Epithelial cell of esophagus (primary cell): ENCODE measurements at places on chromosomes 3 and 15.

- DNase-seq = no peak
Measured at GRCh38 chr3:87625876-87626275, 349.5 kb upstream of the POU1F1 start.

DNA sequence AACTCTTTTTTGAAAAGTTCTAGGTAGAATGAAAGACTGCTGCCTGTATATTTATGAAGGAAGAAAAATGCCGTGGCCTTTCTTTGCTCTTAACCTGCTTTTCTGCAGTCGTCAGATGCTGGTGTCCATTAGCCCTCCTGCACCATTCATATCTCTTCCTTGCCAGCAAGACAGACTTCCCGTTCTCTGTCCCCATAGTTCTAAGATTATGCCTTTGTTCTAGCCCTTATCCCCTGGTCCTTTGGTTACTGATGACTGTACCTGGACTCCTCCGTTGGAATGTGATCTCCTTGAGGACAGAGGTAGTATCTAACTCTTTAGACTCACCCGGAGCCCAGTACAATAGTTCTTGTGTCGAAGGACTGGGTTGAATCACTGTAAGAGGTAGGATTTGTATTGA is 16.8 kb downstream of the ABHD17C start:
- DNase-seq = no peak

- no peak for DNase-seq
Measured at GRCh38 chr15:63909819-63910437, 76.2 kb upstream of the HERC1 start.

DNA sequence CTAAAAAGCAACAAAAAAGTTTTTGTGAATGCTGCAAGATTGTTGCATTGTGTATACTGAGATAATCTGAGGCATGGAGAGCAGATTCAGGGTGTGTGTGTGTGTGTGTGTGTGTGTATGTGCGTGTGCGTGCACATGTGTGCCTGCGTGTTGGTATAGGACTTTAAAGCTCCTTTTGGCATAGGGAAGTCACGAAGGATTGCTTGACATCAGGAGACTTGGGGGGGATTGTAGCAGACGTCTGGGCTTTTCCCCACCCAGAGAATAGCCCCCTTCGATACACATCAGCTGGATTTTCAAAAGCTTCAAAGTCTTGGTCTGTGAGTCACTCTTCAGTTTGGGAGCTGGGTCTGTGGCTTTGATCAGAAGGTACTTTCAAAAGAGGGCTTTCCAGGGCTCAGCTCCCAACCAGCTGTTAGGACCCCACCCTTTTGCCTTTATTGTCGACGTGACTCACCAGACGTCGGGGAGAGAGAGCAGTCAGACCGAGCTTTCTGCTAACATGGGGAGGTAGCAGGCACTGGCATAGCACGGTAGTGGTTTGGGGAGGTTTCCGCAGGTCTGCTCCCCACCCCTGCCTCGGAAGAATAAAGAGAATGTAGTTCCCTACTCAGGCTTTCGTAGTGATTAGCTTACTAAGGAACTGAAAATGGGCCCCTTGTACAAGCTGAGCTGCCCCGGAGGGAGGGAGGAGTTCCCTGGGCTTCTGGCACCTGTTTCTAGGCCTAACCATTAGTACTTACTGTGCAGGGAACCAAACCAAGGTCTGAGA is 4.7 kb downstream of the BHLHE40 start:
- peak; percentile 85 for DNase-seq

DNA sequence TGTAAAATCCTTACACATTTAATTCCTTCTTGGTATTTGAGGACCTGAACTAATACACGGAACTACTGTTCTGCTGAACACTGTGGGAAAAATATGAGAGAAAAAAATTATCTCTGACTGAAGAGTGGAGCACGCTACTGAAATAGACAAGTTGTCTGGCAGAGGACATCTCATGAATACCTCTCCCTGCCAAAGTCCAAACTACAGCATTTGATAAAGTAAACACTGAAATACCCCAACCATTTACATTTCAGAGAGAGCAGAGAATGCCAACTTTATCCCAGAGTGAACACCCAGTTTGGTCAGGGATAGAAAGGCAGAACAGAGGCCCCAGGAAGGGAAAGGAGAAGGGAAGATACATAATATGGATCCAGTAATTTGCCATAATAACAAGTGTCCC is 920.7 kb downstream of the SQOR start:
- DNase-seq = no peak

- no peak for DNase-seq
Measured at GRCh38 chr15:70385052-70385451, 287.3 kb upstream of the TLE3 start.

DNA sequence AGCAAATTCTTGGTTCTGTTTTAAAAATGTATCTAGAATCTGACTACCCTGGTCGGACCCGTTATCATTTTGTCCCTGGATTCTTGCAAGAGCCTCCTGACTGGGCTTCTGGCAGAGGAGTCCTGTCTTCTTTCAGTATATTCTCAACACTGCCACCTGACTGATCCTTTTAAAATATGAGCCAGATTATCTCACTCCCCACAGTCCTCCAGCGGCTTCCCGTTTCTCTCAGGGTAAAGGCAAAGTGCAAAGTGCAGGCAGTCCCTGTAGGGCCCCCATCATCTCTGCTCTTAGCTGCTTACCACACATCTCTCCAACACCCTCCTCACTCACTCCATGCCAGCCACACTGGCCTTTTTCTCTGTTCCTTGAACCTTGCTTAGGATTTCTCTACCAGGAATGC is 28.4 kb downstream of the CRTC3 start:
- DNase-seq = no peak

DNA sequence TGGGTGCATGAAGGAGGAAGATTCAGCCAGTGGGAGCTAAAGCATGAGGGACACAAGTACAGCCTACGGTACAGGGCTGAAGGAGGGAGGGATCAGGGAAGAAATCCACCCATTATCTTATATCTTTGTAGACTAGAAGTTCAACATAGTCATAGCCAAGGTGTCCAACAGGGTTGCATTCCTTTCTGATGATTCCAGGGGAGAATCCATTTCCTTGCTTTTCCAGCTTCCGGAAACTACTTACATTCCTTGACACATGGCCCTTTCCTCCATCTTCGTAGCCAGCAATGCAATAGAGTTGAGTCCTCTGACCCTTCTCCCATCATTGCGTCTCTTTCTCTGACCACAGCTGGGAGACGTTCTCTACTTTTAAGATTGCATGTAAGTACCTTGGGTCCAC is 471.0 kb upstream of the SEMA6D start:
- DNase-seq = peak; percentile 58

DNA sequence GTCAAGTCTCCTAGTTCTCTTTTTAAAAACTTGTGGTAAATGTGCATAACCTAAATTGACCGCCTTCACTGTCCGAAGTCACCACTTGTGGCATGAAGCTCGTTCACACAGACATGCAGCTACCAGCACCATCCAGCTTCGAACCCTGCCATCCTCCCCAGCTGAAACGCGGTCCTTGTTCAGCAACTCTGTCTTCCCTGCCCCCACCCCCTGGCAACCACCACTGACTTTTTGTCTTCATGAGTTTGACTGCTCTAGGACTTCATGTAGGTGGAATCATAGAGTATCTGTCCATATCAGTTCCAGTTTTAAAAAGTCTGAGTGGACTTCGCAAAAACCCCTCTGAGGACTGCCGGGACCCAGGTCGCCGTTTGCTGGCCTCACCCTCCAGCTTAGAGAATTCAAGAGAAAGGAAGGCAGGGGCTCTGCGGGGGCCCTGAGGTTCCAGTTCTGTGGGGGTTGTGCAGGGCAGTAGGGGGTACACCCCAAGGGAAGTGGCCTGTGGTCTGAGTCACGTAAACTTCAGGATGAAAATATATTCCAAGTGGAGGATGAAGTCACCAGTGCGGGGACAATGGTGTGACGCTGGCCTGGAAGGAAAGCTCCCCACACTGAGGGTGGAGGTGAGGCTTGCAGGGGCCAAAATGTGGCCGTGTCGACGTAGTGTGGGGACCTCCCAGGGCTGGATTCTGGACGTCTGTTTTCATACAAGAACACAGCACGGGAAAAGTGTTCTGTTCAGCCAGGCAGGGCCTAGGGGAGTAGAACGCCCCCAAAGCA is 67.6 kb downstream of the ABTB1 start:
- DNase-seq = no peak

DNA sequence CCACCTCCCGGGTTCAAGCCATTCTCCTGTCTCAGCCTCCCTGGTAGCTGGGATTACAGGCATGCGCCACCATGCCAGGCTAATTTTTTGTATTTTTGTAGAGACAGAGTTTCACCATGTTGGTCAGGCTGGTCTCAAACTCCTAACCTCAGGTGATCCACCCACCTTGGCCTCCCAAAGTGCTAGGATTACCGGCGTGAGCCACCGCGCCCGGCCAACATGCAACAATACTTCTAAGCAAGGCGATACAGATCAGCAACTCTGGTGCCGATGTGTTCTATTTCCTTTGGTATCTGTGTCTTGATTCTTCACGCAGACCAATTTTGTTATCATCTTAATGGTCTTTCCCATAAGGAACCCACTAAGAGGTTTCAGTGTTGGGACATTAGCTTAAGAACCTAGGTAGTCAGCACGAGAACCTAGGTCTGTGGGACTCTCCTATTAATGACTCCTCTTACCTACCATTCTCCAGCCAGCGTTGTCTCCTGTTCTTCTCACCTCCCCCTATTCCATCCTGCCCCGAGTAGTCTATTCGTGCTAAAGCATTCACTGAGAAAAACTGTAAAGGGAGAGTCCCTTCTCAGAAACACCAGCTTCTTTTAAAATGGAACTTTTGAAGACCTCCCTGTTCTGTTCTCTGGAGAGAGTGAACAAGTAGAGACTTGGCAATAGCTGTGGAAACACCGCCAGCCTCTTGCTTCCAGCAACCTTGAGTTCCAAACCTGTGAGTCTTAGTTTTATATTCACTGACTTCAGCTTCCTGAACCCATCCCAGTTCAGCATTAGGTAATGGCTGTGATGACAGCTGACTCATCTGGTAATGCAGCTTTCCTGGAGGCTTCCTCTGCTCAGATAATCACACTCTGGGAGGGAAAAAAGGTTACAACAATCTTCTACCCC is 61.2 kb downstream of the TSC22D2 start:
- peak; percentile 99 for DNase-seq

- DNase-seq = no peak
Measured at GRCh38 chr3:30686799-30687198, 80.4 kb downstream of the TGFBR2 start.

GRCh38 chr15:40955141-40955903 is 2.1 kb downstream of the CHAC1 start:
- no peak for DNase-seq

DNA sequence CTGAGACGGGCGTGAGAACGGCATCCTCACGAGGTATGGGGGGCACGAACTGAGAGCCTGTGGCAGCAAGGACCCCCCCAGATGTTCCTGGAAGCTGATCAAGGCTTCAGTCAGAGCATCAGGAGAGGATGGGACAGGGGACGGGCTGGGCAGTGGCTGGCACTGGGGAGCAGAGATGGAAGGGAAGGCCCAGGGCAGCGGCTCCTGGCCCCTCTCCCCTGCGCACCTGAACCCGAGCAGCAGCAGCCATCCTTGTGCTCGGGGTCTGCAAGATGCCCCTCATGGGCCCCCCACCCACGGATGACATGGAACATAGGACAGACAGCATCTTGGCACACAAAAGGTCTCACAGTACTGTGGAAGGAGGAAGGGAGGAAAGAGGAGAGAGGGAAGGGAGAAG is 51.3 kb downstream of the DHX30 start:
- DNase-seq = no peak

- DNase-seq = no peak
Measured at GRCh38 chr3:66077973-66078372, 39.3 kb upstream of the MAGI1 start.

- DNase-seq = no peak
Measured at GRCh38 chr15:91556926-91557325, 296.6 kb upstream of the SLCO3A1 start.

- no peak for DNase-seq
Measured at GRCh38 chr3:151931171-151931570, 57.7 kb downstream of the SUCNR1 start.

- DNase-seq = no peak
Measured at GRCh38 chr3:58012302-58012701, 4.1 kb downstream of the FLNB start.

DNA sequence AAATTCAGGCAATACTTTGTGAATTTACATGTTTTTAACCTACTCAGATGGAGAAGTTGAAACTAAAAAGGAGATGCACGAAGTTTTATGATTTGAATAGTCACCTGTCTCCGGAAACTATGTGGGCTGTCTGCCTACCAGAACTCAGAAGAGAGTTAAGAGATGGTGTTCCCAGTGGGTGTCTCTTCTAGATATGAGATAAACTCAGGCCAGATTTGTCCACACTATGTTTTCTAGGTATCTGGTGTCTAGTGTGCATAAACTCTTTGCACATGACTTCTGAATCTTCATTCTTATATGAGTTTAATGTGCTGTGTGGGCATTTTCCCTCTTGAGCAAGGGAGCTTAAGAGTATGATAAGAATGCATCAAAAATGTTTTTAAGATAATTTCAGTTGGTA is 222.8 kb downstream of the FOXP1 start:
- DNase-seq = no peak

DNA sequence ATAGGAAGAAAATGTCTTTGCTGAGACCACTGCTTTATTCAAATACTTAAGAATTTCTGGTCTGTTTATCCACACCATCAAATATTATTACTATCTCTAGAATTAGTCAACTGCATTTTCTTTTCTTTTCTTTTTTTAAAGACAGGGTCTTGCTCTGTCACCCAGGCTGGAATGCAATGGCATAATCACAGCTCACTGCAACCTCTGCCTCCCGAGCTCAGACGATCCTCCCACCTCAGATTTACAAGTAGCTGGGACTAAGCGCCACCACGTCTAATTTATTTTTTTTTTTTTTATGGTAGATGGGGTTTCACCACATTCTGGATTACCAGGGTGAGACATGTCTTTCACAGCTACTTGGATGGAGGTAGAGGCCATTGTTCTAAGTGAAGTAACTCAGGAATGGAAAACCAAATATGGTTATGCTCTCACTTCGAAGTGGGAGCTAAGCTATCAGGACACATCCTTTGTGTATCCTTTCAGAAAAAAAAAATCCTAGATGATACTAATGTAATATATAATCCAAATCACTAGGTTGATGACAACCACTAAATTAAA is 52.8 kb downstream of the STAG1 start:
- DNase-seq = no peak

GRCh38 chr15:52206446-52206845 is 15.3 kb upstream of the GNB5 start:
- DNase-seq = no peak

DNA sequence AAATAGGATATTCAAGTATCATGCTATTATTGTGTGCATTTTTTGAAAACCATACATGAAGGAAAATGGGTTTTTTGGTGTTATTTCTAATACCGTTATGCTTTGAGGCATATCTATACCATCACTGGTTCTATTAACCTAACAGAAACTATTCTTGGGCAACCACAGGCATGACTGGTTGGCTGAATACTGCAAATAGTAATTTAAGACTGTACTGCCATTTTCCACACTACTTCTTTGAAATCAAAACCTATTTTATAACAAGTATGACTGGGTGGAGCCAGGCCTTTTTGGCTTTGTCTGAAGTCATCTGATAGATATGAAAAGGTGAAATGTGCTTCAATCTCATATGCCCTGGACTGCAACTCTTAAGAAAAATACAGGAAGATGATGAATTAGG is 115.1 kb downstream of the ULK4 start:
- no peak for DNase-seq

GRCh38 chr15:94203306-94203705 is 28.1 kb upstream of the MCTP2 start:
- no peak for DNase-seq

- DNase-seq = no peak
Measured at GRCh38 chr3:158005391-158006100, 100.7 kb downstream of the SHOX2 start.
